ENCODE measurements at places on chromosomes 4 and X.

DNA sequence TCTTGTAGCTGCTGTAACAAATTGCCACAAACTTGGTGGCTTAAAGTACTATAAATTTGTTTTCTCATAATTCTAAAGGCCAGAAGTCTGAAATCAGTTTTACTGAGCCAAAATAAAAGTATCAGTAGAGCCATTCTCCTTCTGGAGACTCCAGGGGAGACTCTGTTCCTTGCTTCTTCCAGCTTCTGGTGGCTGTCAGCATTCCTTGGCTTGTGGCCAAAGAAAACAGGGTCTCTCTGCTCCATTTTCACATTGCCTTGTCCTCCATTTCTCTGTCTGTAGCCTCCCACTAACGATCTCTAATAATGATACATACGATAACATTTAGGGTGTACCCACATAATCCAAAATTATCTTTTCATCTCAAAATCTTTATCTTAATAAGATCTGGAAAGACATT lies 200.4 kb downstream of the MAB21L2 start:
- no peak for DNase-seq

GRCh38 chr4:130183766-130184165 lies 1087.8 kb downstream of the C4orf33 start:
- no peak for DNase-seq

DNA sequence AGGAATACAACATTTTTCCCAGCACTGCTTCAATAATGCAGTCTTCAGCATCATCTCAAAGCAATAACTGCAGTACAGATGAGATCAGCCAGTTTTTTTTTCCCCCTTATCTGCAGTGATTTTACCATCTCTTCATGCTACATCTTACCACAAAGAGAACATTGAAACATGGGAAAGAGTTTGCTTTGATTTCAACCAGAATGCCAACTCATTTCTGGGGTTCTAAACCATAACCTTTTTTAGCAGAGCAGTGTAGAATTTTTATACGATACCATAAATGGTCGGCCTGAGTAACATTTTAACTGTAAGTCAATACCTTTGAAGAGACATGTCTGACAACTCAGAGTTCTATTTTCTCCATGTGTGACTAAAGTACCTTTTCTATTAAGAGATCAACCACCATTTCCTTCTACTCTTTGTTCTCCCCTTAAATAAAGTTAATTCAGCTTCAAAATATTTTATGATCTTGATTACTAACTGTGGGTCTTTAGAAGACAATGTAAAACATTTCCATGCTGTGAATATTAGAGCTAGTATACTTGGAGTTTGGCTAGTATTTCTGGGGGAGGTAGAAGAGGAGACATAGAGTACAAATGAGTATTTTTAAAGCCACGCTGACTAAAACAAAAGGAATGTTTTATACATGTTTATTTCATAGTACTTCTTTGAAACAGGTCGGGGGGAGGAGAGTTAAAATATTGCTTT lies 69.1 kb downstream of the TET2 start:
- DNase-seq: no peak

- no peak for DNase-seq
These were observed 136.2 kb downstream of the SMIM20 start for GRCh38 chr4:26050212-26050643.

DNA sequence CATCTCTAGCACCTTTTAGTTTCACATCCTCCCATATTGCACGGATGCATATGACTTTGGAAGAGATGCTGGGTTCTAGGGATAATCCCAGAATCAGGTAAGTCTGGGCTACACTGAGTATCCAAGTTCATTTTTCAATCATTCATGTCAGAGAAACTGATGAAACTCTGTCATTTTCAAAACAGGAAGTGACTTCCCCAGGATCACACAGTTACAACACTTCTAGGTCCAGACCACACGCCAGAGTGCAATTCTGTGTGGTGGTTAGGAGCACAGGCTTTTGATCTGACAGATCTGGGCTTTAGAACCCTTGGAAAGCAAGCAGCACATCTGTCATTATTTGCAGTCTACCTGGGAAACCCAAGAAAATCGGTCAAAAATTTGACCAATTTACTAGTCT lies 52.1 kb upstream of the CDKN2AIP start:
- DNase-seq: no peak

DNA sequence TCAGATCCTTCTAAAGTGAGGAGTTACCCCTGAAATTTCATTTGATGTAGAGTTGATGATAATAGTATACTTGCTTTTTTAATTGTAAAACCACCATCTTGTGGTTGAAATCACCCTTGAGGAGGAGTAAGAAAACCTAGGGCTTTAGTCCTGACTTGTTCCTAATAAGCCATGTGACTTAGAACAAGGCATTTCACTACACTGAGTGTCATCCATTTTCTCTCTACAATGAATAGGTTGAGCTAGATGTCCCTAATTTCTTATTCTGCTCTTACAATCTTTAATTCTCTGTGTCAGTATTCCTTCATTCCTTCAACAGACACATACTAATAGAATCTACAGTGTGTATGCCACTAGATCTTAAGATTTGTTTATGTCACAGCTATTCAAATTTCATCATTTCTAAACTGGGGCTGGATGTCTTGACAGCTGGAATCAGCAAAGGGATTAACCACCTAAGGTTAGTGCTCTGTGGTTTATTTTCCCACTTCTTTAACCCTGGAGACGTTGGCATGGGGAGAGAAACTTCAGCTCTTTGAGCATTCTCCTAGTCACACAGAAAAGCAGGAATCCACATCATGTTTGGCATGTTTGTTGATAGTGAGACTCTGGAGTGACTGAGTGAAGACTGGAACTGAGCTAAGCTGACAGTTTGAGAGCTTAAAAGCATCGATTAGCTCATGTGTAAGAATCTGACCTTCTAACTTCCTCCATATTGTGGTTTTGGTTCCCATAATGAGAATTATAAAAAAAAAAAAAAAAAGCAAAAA lies 246.3 kb downstream of the NDST4 start:
- DNase-seq: no peak

- DNase-seq: no peak
These were observed 2.8 kb downstream of the SLC35A2 start for GRCh38 chrX:48908600-48908999.

- no peak for DNase-seq
These were observed 13.6 kb upstream of the ABLIM2 start for GRCh38 chr4:8171984-8172924.

DNA sequence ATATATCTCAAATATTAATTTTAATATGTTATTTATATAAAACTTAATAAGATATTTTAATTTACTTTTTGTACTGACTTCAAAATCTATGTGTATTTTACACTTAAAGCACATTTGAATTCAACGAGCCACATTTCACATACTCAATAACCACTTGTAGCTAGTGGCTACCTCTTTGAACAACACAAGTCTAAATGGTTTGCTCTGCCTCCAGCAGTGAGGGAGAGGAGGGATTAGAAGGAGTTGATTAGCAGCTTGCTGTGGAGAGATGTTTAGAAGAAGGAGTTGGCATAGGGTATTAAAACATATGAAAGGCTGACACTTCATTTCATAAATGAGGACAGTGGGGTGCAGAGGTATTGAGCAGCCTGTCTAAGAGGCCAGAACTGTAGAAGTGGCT lies 124.0 kb downstream of the ARHGAP24 start:
- no peak for DNase-seq

DNA sequence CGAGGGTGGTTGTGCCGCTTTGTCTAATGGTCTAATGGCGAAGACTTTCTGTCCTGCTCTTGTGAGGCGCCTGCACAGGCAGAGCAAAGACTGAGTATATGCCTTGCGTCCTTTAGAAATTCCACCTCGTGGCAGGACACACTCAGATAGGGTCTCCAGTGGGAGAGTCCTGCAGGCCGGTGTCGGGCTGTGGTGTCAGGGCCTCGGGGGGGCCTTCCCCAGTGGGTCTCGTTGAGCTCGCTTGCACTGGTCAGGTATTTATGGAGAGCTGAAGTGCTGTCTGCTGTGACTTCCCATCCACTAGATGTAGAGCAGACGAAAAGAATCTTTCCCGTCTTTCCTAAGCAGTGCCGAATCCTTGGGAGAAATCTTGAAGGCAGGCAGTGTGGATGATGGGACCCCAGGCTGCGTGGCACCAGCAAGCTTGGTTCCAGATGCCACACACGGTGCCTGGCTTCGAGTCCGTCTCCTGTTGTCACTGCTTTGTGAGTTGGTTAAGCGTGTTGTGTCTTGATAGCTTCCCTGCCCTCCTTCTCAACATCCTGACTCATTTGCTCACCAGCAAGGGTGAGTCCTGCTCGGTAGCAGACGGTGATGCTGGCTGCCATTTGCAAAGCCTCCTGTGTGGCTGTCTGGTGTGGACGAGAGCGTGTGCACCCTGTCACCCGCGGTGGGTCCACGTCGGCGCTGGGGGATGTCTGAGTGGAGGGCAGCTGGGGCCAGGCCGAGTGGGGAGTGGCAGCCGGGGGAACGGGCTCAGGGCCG lies 20.5 kb downstream of the MAEA start:
- DNase-seq: no peak

- no peak for DNase-seq
These were observed 13.0 kb upstream of the SEPSECS start for GRCh38 chr4:25172961-25173915.

DNA sequence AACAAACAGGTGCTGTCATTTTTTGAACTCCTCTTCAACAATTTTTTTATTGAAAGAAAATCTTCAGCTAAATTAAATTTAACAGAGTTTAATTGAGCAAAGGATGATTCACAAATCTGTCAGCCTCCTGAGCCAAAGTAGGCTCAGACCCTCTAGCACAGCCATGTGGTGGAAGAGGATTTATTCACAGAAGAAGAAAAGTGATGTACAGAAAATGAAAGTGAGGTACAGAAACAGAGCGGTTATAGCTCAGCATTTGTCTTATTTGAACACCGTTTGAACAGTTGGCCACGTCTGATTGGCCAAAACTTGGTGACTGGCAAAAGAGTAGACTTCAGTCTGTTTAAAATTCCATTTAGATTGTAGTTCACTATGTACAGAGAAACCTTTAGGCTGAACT lies 217.3 kb downstream of the SPANXN1 start:
- no peak for DNase-seq

DNA sequence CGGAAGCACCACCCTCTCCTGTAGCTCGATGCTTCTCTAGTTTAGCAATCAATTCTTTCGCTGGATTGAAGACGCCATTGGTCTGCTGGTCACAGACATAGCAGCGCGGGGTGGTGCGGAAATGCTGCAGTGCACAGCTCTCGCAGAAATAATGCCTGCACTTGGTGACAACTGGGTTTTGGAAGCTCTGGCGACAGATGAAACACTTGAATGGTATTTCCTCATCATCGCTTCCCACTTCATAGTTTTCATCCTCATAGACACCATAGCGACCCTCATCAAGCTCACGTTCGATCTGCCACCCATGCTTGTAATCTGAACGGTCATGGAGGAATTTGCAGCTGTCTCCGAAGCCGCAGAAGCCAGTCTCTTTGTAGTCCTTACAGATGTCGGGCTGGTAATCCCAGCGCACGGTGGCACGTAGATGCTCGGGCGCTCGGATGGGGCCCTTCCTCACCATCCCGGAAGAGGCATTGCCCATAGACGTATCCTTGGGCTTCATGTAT lies 854 bp downstream of the RNF113A start:
- DNase-seq: peak; percentile 57

DNA sequence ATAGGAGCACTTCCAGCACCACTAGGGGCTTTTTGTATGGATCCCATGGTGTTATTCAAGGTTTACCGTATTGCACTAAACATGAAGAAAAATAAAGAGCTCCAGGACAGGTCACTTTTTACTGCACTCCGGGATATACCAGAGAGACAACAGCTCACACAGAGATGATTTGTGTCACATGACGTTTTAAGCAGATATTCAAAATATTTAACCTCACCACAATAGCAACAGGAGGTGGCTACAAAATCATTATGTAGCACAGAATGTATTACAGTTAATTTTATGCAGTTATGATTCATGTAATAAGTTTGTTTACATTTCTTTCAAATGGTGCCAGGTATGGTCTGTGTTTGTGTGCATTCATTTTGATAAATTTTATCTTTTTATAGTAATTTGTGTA lies 100.6 kb downstream of the LUZP4 start:
- no peak for DNase-seq

- DNase-seq: no peak
These were observed 59.1 kb downstream of the GALNT7 start for GRCh38 chr4:173227756-173228155.

DNA sequence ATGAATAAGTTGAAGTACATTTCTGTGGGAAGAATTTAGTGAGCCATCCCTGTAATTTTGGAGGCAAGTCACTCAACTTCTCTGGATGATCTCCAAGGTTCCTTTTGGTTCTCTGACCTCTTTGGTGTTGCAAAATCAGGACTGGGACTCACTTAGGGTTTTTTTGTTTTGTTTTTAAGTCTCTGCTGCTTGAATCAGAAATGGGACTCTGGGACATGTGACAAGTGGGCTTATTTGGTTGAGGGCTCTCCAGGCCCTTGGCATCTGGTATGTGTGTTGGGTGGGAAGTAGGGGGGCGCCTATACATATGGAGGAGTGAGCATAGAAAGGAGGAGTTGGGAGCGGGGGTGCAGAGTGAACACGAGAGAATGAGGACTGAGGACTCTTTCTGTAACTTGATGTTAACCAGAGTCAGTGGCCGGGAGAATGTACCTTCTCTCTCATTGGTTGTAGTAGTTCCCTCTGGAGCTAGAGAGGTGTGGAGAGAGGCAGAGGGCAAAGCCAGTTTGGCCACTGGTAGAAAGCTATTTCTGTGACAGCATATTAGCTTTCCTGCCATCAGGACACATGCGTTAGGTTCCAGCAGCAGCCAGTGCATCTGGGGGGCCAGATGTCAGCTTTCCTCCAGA lies 1.9 kb downstream of the ARHGAP10 start:
- DNase-seq: no peak

DNA sequence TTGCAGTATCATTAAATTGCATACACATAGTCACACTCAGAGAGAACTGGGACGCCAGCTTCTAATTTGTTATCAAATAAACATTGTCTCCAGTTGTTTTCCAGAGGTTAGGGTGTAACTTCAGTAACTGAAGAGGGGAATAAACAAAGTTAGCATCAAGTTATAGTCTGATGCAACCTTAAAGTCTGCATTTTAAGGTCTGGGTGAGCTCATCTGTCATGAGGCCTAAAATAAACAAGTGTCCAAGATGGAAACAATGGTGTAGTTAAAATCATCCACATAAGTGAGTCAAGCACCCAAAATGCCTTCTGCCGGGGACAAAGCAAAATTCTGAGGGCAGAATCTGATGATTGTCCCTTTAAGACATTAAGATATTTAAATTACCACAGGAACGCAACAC lies 70.3 kb upstream of the EMCN start:
- no peak for DNase-seq

DNA sequence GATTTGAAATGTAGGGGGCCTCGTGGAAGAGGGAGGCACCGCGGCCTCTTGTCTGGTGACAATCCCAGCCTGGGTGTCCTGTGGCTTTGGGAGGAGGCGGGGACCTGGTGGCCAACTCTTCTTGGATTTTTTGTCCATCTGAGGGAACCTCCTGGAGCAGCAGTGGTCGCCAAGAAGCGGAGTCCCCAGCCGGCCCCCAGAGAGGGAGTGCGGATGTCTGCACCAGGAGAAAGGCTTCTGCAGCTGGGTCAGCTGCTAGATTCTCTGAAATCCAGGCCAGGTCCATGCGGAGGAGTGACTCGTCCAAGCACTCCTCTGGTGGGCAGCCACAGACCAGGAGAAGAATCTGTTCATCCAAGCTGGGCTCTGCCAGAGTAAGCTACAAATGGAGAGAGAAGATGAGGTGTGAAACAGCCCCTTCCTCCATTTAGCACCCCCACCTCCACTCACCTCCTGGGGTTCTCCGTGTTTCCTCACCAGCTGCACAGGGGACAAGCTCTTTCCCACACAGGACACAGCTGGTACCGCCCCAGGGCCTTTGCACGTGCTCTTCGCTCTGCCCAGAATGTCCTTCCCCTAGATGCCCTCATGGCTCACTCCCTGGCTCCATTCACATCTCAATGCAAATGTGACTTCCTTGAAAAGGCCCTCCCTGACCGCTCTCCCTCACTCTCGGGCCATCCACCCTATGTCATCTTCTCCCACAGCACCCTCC lies 27.6 kb downstream of the C4orf50 start:
- DNase-seq: no peak
